GM23248 (cell line): ENCODE measurements at places on chromosomes 12 and 14. TPM values are rescaled to one million over a fixed set of nuclear protein-coding genes. Genes with fewer than 3 reads are reported as not detected.

- H3K4me3 ChIP-seq, result peak overlapping the region; percentile 48
- peak; percentile 92 for DNase-seq
- H3K27ac ChIP-seq, result peak overlapping the region; percentile 67
- no peaks in the 10 kb centered on the region for H3K27me3 ChIP-seq
Observed at GRCh38 chr14:24965934-24966578, 83.9 kb downstream of the STXBP6 start.

- DNase-seq, result no peak
- no peaks in the 10 kb centered on the region for H3K36me3 ChIP-seq
- no peak overlapping the region for H3K27ac ChIP-seq
- no peaks in the 10 kb centered on the region for H3K27me3 ChIP-seq
Observed at GRCh38 chr12:118344829-118345228, 27.9 kb downstream of the TAOK3 start.

DNA sequence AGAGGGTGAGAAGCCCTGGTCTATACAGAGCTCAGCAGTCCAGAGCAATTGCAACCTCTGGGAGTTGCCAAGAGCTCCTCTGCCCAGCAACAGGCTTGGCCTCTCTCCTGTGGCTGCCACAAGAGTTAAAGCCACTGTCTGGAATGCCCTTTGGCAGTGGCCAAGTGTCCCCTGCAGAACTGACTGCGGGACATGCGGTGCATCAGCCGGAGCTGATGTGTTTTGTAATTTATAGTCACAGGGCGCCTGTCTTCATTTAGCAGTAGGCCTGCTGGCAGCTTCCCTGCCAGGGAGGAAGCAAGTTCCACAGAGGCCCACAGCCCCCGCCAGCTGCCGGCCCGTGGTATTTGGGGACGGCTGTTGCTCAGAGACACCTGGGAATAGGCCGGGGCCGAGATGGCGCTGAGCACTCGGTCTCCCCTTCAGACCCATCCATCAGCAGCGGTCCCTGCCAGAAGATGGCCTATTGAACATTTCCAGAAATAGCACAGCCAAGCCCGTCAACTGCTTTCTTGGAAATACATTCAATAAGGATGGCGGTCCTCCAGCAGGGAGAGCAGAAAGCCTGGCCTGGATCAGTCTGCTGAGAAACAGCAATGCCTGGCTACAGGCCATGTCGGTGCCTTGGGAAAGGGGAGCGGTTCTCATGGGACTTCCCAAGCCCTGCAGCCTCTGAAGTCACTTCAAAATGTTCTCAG lies 217.4 kb downstream of the CRADD start:
- DNase-seq, result peak; percentile 85
- peak overlapping the region; percentile 61 for H3K27ac ChIP-seq
- H3K4me3 ChIP-seq, result no peak overlapping the region
- no peaks in the 10 kb centered on the region for H3K36me3 ChIP-seq

GRCh38 chr12:69583203-69583602 lies 2.1 kb upstream of the CCT2 start:
- H3K36me3 ChIP-seq, result peaks cover 17% of the 10 kb centered on the region
- peak; percentile 19 for DNase-seq
- H3K27ac ChIP-seq, result no peak overlapping the region
- no peaks in the 10 kb centered on the region for H3K27me3 ChIP-seq

WDR89 gene
- total RNA-seq, result 5.9 and 6.9 TPM in 2 replicates

DNA sequence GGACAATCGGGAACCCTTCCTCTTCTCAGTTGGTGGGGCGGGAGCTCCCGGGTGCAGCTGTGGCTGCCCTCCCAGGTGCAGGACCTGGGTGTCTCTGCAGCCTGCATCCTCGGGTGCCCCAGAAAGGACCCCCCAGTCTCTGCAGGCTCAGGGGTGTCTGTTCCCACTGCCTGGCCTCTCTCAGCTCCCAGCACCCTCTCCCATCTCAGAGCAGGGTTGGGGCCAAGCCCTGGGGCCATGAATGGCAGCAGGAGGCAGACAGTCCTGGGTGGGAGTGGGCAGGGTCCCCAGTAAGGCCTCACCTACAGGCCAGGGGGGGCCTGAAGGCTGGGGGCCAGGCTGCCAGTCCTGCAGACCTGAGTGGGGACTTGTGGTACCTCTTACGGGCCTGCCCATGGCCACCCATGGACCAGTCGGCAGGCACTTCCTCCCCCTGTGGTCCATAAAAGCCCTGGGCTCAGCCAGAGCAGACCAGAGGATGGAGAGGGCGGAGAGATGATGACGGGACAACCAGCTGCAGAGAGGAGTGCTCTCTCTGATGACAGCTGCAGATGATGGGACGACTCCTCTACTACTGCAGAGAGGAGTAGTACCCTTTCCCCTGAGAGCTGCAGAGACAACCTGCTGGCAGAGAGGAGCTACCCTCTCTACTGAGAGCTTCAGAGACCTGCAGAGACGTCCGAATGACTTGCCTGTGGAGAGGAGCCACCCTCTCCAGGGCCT lies 26.6 kb downstream of the TCHP start:
- DNase-seq, result no peak
- peaks cover 1% of the 10 kb centered on the region; the same call in 1 of the 2 replicates for H3K36me3 ChIP-seq
- no peak overlapping the region for H3K27ac ChIP-seq
- no peaks in the 10 kb centered on the region for H3K27me3 ChIP-seq

- H3K4me1 ChIP-seq, result peaks cover 19% of the 10 kb centered on the region
- H3K4me3 ChIP-seq, result no peak overlapping the region
- no peak overlapping the region for H3K27ac ChIP-seq
- no peaks in the 10 kb centered on the region for H3K27me3 ChIP-seq
- no peaks in the 10 kb centered on the region for H3K36me3 ChIP-seq
- peak; percentile 3 for DNase-seq
Observed at GRCh38 chr12:42812086-42812485, 222.5 kb upstream of the PRICKLE1 start.

GRCh38 chr12:46831335-46832129 lies 5.7 kb upstream of the SLC38A4 start:
- no peaks in the 10 kb centered on the region for H3K36me3 ChIP-seq
- DNase-seq, result peak; percentile 53
- no peaks in the 10 kb centered on the region for H3K4me1 ChIP-seq
- 0 out of 2 replicates have a peak, but pooled peaks cover 5% of the 10 kb centered on the region for H3K27me3 ChIP-seq
- H3K4me3 ChIP-seq, result peak overlapping the region; percentile 79
- no peak overlapping the region for H3K27ac ChIP-seq

PRICKLE1 gene
- total RNA-seq, result 12.9 and 13.2 TPM in 2 replicates

TMPRSS12 gene
- total RNA-seq, result not detected in 2 replicates

KCNMB4 gene
- total RNA-seq, result 1.8 and 2.7 TPM in 2 replicates

PTGDR gene
- total RNA-seq, result not detected in 2 replicates

CLEC1B gene
- total RNA-seq, result not detected in 2 replicates

DNA sequence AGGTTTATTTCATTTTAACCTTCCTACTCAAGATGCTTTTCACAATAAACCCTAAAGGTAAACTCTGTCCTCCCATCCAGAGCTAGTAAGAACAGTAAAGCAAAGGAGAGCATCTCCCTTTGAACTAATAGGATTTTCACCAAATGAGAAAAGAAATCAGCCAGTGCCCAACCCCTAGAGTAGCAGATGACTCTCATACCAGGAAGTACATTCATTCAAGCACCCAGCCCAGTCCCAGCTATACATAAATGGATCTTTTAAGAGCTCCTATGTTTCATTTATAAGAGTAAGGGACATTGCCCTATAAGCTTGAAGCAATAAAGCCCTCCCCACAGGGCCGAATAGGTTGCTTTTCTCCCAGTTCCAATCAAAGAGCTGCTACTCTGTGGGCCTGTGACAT lies 7.6 kb downstream of the BAZ2A start:
- H3K36me3 ChIP-seq, result peaks cover 44% of the 10 kb centered on the region
- no peaks in the 10 kb centered on the region for H3K27me3 ChIP-seq

- DNase-seq, result no peak
- no peaks in the 10 kb centered on the region for H3K27me3 ChIP-seq
- no peak overlapping the region for H3K27ac ChIP-seq
- H3K4me1 ChIP-seq, result no peaks in the 10 kb centered on the region
- H3K4me3 ChIP-seq, result no peak overlapping the region
- no peaks in the 10 kb centered on the region for H3K36me3 ChIP-seq
Observed at GRCh38 chr14:40727107-40727506, 879.6 kb upstream of the LRFN5 start.
